Stromal cell of bone marrow (primary cell): ENCODE measurements at places on chromosomes 1 and 21.

DNA sequence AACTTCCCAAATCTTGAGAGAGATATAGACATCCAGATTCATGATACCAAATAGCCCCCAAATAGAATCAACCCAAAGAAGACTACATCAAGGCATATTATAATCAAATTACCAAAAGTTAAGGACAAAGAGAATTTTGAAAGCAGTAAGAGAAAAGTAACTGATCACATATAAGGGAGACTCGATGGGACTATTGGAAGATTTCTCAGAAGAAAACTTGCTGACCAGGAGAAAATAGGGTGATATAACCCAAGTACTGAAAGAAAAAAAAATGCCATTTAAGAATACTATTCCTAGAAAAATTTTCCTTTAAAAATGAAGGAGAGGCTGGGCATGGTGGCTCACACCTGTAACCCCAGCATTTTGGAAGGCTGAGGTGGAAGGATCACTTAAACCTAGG lies 30.5 kb upstream of the WNT2B start:
- no peak for DNase-seq

- DNase-seq, result no peak
Measured at GRCh38 chr1:29117381-29117780, 6.3 kb downstream of the TMEM200B start.

GRCh38 chr1:9909234-9910046 lies 629 bp downstream of the CTNNBIP1 start:
- no peak for DNase-seq

GRCh38 chr1:229843627-229844238 lies 217.7 kb downstream of the URB2 start:
- no peak for DNase-seq

- peak; percentile 25 for DNase-seq
Measured at GRCh38 chr1:223811634-223812101, 34.1 kb downstream of the TP53BP2 start.

DNA sequence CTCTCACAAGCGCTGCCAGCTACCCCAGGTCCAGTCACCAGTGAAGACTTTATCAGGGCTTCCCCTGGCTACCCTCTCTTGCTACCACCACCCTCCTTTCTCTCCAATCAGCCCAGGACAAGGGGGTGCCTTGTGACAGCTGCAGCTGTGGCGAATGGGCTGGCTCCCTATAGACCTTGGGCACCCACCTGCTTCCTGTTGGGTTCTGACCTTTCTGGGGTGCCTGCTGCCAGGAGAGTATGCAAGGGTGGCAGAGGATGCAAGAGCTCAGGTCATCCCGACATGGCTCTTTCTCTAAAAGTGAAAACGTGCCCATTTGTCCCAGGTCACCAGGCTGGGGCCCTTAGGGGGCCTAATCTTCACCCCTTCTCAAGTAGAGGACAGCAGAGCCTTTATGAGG lies 6.6 kb downstream of the KLHDC8A start:
- no peak for DNase-seq

DNA sequence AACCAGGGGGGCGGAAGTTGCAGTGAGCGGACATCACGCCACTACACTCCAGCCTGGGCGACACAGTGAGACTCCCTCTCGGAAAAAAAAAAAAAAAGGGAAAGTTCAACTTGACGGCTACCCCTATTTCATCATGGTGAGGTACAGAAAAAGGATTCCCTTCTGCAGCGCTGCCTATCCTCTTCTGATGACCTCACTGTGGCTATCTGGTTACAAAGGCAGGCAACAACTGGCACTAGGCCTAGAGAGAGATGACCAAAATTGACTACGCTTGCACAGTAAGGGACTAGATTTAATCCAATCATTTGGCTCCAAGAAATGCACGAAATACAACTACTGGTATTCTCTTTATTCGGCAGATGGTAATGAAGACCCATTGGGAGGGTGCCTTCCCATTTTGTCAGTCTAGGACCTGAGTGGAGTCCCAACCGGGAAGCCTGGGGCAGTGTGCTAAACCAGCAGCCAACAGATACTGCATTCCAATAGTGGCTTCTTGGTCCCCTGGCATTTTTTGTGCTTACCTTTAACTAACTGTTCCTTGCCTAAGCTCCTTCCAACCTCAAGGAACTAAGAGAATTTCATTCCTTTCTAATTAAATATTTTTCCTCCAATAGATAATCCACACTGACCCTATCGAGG lies 36.6 kb downstream of the ITPKB start:
- peak; percentile 93 for DNase-seq

- DNase-seq, result no peak
Measured at GRCh38 chr1:153336650-153337049, 12.0 kb downstream of the PGLYRP4 start.

- no peak for DNase-seq
Measured at GRCh38 chr1:23524716-23525401, 6.2 kb downstream of the E2F2 start.

DNA sequence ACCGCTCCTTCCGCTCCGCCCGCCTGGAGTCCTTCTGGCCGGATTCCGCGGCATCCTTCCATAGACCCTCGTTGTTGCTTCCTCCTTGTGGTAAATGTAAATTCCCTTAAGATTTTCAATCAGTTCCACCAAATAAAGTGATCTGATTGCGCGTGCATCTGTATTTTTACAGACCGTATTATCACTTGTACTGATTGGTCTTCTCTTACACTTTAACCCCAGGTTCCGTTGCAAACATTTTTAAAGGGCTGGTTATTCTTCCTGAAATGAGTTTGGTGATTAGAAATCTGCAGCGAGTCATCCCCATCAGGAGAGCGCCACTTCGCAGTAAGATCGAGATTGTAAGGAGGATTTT lies 483 bp downstream of the YBEY start:
- DNase-seq, result no peak

DNA sequence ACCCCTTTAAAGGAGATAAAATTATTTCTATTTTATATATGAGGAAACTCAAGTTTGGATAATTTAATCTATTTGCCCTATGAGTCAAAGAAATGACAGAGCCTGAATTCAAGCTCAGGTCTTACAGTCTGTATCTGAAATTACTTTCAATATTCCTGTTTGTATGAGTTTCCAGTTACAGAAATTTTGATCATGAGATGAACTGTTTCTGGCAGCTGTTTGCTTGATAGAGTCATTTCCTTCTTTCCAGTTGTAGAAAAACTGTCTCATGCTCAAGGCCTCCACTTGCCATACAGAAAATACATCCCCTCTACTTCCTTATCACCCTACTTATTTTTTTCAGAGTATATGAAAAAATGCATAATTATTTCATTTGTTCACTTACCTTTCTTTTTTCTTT lies 87.6 kb downstream of the PTPRC start:
- peak; percentile 54 for DNase-seq

GRCh38 chr1:117611894-117612483 lies 6.1 kb downstream of the TENT5C start:
- no peak for DNase-seq

DNA sequence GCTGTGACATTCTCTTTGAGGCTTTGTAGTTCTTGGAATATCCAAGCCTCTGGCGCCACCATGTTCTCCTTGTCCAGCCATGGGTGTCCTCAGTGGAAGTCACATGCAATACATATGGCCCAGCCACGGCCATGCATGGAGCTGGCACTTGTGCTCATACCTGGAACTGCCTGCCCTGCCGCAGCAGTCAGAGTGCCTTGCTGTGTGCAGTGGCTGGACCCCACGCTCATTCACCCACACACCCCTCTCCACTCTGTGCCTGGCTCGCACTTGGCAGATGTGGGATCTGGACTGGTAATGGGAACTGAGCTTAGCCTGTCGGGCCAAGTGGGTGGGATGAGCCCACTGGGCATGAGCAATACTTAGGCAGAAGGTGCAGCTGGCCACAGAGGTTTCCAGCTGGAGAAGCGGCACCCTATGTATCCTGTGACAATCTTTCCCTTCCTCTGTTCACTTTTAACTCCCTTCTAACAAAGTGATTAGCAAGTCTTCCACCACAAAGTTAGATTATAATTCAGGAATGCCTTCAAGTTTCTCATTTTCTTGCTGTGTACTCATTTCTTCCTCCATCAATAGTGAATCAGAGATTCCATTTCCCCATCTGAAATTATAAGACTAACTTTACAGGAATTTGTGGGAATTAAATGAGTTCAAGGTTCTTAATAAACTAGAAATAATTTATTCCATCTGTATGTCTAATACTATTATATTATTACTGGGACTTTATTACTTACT lies 351.6 kb upstream of the NCAM2 start:
- DNase-seq, result no peak
